ENCODE measurements at places on chromosomes 13 and 19.

GRCh38 chr19:57850553-57851017 is 926 bp downstream of the ZNF587 start:
- DNase-seq, result no peak

GRCh38 chr19:595326-596262 is 5.9 kb downstream of the HCN2 start:
- DNase-seq, result no peak

DNA sequence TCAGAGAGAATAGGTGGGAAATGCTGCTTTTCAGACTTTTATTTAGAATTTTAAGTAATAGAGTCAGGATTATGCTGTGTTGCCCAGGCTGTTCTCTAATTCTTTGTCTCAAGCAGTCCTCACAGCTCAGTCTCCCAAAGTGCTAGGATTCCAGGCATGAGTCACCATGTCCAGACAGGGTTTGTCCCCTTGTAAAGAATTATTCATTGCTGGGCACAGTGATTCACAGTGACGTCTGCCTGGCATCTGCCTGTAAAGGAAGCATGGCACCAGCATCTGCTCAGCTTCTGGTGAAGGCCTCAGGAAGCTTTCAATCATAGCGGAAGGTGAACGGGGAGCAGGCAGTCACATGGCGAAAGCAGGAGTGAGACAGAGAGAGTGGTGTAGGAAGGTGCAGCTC is 17.7 kb downstream of the ZNF763 start:
- no peak for DNase-seq

- no peak for DNase-seq
Observed at GRCh38 chr13:31179754-31180153, 18.1 kb upstream of the HSPH1 start.

DNA sequence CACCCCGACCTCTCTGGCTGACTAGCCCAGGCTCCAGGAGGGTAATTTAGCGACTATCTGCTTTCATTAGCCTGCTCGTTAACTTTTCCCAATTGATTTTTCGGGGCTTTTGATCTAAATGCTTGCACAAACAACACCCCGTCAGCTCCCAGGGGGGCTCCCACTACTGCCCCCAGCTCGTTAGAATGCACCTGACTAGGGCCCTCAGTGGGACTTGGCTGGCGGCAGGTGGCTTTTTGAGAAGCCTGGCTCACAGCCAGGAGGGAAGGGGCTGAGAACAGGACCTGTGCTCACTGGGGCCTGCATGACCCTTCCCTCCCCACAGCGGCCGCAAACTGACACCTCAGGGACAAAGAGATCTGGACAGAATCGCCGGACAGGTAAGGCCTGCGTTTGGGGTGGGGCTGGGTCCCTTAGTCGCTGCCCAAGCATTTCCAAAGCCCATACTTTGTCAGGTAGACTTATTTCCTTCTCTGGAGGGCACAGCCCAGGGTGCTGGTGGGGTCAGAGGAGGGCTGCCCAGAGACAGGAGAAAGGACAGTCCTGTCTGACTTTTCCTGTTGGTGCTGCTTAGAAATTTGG is 7.6 kb upstream of the CD79A start:
- no peak for DNase-seq

GRCh38 chr13:35387682-35388250 is 88.7 kb downstream of the MAB21L1 start:
- DNase-seq, result no peak

DNA sequence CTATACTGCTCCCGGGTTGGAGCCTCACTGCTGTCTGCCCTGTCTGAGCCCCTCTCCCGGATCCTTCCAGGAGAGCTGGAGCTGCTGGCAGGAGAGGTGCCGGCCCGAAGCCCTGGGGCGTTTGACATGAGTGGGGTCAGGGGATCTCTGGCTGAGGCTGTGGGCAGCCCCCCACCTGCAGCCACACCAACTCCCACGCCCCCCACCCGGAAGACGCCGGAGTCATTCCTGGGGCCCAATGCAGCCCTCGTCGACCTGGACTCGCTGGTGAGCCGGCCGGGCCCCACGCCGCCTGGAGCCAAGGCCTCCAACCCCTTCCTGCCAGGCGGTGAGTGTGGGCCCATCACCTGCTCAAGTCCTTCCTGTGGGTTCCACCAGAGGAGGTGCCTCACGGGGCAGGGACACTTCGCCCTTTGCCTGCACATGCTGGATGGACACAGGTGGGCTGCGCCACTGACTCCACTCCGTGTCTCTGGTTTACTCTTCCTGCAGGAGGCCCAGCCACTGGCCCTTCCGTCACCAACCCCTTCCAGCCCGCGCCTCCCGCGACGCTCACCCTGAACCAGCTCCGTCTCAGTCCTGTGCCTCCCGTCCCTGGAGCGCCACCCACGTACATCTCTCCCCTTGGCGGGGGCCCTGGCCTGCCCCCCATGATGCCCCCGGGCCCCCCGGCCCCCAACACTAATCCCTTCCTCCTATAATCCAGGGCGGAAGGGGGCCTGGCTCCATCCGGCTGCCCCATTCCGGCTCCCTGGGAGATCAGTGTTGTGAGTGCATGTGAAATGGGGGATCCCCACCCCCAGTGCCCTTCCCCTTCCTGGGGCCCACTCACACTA is 19.8 kb downstream of the EPN1 start:
- DNase-seq, result no peak

- DNase-seq, result no peak
Observed at GRCh38 chr13:113967206-113967720, 6.6 kb downstream of the C13orf46 start.

DNA sequence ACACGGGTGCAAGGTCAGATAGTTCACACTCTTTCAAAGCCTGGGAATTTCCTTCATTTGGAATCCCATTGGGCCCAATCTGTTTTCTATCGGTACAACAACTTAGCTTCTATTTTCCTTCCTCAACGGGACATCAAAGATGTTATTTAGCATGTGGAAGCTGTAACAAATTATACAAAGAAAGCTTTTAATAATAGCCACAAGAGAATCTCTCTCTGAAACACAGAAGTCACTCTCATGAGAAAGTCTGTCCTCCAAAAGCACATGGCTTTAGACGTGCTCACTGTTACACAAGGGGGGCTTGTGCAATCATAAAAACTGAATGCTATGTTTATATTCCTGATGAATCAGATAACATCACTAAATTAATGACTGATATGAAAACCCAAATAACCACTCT is 28.9 kb upstream of the CYSLTR2 start:
- DNase-seq, result no peak

DNA sequence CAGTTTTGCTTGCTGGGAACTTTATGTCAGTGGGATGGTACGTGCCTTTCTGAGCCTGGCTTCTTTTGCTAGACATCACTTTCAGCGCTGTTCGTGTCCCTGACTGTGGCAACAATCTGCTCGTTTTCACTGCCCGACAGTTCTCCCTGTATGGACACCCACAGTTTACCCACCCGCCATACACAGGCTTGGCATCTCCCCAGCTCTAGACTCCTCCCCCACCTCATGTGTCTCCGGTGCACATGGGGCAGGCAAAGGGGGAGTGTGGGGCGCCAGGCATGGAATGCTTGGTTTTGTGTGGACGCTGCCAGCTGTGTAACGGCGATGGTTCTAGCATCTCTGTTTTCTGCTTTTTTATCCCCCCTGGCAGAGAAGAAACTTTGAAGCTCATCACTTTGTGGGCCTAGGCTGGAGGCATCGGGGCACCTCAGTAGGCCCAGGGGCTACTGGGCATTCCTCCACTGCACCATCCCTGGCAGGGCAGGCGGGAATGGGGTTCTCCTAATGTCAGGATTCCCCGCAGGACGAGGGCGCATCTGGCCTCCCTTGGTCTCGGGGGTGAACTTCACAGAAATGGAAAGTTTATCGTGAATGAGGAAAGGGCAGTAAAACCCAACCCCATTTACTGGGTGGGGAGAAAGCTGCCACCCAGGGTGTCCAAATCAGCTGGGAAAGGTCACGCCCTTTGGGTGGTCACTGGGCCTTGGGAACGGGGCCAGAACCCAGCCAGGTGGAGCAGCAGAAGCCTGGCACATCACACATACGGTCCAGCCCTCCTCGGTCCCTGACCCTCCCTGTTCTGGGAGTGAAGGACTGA is 60.8 kb downstream of the CEBPG start:
- no peak for DNase-seq

DNA sequence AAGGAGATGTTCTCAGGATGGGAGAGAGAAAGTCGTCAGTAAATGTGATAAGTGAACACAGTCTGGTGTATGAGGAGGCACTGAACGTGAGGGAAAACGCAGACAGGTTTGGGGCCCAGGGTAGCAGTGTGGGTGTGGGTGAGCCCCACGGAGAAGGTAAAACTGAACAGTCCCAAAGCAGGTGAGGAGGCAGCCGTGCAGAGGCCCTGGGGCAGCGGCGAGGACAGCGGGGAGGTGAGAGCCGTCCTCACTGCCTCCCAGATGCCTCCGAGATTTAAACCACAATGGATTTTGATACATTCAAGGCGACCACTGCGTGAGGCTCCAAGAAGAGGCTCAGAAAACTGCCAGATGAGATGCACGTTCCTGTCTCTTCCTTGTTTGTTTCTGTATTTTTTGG is 14.5 kb upstream of the SHC2 start:
- DNase-seq, result no peak

DNA sequence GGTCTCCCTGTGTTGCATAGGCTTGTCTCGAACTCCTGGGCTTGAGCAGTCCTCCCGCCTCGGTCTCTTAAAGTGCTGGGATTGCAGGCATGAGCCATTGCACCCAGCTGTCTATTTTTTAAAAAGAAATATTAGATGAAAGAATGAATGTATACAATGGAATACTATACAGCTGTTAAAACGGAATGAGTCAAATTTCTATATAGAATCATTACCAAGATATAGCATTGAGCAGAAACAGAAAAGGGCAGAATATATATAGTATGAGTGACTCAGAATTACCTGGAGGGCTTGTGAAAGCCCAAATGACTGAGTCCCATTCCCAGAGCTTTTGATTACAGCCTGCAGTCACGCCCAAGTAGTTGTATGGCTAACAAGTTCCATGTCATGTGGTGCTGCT is 4.4 kb downstream of the DACT3 start:
- DNase-seq, result no peak

DNA sequence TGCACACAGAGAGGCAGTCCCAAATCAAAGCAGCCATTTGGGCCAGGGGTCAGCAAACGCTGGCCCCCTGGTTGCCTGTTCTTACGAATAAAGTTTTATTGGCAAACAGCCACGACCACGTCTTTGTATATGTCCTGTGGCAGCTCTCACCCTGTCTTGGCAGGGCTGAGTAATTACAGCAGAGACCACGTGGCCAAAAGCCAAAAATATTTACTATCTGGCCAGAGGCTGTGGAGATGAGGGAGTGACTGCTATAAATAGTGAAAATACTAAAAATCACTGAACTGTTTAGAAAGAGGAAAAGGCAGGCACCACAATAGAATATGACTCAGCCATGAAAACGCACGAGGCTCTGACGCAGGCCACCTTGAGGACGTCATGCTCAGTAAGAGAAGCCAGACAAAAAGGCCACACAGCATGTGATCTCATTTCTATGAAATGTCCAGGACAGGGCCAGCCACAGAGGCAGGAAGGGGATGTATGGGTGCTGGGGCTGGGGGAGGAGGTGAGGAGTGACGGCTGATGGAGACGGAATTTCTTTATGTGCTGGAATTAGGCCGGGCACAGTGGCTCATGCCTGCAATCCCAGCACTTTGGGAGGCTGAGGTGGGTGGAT is 29.4 kb downstream of the SMIM24 start:
- peak; percentile 98 for DNase-seq

GRCh38 chr19:57813919-57814504 is 701 bp downstream of the ZNF552 start:
- no peak for DNase-seq

GRCh38 chr13:30154531-30154930 is 152.8 kb downstream of the KATNAL1 start:
- DNase-seq, result no peak

GRCh38 chr13:105878119-105878700 is 657.3 kb downstream of the EFNB2 start:
- DNase-seq, result no peak

DNA sequence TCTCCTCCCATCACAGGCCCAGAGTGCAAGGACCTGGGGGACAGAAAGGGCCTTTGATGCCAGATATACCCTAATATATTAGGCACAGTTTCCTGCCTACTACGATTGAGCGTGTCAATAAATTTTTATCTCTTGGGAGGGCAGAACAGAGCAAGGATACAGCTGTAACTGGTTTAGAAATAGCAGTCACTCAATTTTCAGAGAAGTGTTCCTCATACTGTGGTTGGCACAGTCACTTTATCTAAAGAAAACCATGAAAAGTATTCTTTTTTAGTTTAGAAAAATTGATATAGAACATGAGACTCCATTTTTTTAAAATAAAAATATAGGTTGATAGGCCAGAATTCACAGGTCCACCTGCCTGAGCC is 460 bp upstream of the ZNF155 start:
- no peak for DNase-seq

GRCh38 chr13:100608906-100609305 is 20.3 kb upstream of the GGACT start:
- DNase-seq, result no peak

DNA sequence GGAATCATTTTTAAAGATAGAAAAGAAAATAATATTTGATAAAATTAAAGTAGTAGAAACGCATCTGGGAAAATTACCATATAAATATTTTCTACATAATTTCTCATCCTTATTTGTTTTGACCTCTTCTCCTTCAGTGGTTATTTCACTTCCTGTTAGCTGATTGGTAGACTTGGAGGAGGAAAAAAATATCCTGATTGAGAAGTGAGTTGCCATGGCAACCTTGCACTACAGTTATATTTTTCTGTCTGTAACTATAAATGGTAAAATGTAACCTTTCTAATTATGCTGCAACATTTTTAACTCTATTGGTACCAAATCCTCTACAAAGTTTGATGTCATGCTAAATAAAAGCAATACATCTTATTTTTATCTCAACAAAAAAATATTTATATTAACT is 45.2 kb downstream of the SCEL start:
- no peak for DNase-seq

- DNase-seq, result no peak
Observed at GRCh38 chr13:38905861-38906260, 84.8 kb downstream of the STOML3 start.

- DNase-seq, result peak; percentile 3
Observed at GRCh38 chr13:26377038-26377437, 123.1 kb downstream of the CDK8 start.

DNA sequence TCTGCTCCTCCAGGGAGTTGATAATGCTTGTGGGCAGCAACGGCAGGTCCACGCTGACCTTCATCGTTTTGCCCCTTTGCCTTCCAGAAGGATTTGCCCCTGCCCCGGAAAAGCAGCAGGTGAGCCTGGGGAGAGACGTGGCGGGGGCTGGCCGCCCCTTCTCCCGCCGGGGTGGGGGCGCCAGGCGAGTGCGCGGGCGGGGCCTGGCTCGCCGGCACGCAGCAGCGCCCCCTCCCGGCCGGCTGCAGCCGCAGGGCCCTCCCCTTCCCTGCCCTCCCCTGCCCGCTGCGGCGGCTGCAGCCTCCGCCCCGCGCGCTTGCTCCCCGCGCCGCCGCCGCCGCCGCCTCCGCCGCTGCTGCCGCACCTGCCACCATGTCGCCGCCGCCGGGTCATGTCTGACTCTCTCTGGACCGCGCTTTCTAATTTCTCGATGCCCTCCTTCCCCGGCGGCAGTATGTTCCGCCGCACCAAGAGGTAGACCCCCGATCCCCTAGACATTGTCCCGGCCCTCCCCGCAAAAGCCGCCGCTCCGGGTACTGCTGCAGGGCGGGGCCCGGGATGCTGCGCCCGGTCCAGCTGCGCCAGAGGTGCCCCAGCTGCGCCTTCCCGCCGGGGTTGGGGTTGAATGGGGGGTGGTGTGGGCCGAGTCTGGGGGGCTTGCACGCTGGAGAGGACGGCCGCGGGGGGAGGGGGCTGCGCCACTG is at the start of gene MAST1:
TSS of gene MAST1 (plus strand) at position 334 of the 704 bp plus-strand sequence. CDS start at position 392, 58 bp downstream.
- DNase-seq, result no peak

Measured in GM04504 (cell line).